ENCODE measurements at places on chromosomes 11 and 22. TPM values are rescaled to one million over a fixed set of nuclear protein-coding genes. Genes with fewer than 3 reads are reported as not detected.

DNA sequence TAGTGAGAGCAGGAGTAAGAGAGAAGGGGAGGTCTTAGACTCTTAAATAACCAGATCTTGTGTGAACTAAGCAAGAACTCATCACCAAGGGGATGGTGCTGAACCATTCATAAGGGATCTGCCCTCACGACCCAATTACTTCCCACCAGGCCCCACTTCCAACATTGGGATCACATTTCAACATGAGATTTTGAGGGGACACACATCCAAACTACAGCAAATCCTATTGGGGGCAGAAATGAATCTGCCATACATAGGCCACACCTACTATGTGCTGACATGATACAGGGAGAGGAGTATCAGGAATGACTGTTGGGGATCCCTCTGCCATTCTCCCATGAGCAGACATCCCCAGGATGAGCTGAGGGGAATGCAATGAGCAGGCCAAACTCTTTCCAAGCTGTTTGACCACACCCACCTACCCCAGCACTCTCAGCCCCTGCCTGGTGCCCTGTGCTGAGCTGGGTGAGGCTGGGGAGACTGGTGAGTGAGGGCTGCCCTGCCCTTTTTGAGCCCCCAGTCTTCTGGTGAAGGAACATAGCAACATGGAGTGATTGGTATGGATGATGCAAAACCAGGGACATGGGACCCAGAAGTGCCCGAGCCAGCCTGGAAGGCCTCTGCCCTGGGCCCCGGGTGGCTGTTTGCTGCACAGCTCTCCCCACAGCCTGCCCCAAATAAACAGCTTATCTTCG lies 1.2 kb upstream of the GTSE1 start:
- DNase-seq: peak; percentile 61

- DNase-seq: no peak
Measured at GRCh38 chr11:3781423-3781822, 15.9 kb downstream of the NUP98 start.

DNA sequence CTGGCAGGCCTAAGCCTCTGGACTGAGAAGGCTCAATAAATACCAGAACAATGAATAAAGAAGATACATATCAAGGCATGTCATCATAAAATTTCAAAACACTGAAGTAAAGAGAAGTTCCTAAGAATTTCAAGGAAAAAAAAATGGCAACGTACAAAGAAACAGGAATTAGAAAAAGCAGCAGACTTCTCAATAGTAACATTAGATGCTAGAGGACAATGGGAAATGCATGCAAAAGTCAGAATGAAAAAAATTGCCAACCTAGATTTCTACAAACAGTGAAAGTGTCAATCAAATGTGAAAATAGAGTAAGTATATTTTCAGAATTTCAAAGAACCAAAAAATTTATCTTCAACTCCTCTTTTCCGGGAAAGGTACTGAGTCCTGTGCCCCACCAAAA lies 125.0 kb downstream of the KCNC1 start:
- no peak for DNase-seq

The FIBP gene
- total RNA-seq: 91.0 TPM

DNA sequence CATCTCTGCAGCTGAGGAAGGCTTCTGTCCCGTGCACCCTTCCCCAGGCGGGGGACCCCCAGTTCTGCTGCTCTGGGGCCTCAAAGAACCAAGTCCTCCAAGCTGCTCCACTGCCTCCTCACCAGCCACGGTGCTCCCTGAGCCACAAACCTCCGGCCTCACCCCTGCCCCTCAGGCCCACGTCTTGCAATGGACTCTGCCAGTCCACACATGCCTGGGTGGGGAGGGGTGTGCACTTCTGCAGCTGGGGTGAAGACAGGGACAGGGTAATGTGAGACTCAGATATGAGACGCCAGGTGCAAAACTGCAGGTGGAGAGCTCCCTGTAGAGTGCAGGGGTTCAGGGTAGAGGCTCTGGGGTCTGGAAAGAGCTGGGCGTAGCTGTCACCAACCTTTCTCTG lies 3.2 kb upstream of the PTDSS2 start:
- DNase-seq: no peak

The EFCAB6 gene
- total RNA-seq: not detected

GRCh38 chr11:32466279-32466915 lies 31.1 kb upstream of the WT1 start:
- DNase-seq: no peak

DNA sequence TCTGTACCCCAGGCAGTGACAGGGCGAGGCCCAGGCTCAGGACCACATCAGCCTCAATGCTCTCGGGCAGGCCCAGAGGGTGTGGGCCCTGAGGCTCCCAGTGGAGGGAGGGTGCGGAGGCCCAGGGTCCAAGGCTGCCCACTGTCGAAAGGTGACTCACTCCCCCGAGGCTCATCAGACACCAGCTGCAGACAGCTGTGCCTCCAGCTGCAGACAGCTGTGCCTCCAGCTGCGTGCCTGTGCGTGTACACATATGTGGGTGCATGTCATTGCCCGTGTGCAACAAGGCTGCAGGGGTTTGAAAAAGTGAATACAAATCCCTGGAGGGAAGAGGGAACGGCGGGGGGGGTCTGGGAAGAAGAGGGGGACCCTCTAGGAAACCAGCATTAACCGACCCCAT lies 134.3 kb downstream of the BRD1 start:
- DNase-seq: no peak

DNA sequence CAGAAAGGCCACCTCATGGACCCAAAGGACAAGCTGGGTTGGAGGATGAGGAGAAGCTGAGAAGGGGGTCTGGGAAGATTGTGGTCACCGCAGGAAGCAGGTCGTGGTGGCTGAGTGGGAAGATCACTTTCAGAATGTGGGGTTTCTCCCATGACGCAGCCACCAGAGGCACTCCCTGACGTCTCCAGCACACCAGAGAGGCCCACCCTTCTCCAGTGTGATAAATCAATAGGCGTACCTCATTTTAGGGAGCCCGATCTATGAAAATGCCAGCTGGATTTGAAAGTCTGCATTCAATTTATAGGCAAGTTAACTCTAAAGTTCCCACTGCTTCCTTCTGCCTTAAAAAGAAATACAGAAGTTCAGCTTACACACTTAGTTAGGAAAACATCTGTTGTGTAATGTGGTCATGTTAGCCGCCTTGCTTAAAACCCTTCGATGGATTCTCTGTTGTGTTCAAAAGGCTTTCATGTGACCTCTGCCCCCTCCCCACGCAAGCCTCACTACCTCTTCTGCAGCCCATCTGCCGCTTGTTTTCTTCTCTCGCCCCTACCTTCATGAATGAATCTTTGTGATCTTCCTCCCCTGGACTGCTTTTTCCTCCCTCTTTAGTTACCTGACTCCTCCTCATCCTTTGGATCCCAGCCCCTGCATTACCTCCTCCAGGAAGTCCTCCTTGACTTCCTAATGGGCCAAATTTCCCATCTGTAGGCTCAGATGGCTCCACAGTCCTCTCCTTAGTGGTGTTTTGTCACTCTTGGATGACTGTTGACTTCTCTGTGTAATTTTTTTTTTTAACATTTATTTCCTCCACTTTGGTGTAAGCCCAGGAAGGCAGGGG lies 10.7 kb downstream of the TSPAN18 start:
- no peak for DNase-seq

The POU2AF3 gene
- total RNA-seq: 0.37 TPM

DNA sequence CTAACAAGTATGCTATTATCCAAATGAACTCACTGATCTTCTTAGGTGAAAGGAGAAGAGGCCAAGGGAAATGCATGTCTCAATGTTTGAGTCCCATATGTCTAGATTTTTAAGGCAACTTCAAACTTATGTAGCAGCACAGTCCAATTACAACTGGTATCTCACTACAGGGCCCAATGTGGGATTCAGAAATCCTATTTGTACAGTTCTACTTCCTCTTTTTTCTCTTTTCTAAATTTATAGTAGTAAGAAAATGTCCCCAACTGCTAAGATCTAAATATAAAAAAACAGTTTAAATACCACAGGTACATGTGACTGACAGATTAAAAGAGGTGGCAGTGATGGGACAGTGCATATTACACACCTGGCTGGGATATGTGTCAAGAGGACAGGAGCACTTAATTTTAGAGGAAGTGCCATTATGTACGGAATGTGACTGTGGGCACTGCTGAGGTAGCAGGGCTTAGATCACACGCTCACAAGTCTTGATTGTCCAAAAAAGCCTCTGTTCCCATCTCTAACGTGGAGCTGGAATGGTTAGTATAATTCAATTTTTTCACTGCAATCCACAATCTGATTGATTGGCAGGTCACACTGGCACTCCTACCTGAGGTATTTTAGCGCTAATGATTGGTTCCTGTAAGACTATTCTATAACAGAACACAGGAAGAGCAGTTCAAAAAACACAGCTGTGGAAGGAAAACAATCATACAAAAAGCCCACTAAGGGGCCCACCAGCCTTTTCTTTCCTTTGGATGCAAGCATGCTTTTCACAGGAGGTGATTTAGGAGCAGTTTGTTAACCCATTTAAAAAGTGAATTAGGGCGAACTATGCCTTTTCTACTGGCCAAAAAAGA lies 34.6 kb downstream of the APOL5 start:
- peak; percentile 40 for DNase-seq

DNA sequence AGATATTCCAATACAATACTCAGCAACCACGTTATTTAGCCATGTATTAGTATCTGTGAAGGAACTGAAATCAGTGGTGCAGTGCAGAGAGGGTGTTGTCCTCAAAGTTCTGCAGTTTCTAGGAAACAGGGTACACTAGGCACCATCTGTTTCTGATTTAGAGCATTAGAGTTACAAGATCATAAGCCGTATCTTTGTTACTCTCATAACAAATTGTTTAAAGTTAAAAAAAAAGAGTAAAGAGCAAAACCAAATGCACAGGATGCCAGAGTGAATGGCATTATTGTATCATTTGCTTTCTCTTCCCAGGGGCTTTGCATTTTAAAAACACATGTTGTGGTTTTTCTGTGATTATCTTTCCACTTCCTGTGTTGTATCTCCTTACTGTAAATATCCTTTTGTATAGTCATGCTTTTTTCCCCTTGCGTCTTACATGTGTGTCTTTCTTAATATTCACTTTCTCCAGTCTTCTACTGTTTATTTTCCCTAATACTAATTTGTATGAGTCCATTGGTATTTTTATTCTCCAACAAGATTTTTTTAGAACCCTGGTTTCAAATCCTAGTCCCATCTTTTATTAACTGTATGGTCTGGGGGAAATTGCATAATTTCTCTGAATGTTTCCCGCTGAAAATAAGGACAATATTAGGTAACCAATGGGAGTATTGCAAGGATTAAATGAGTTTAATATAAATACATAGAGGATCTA lies 15.2 kb upstream of the NUP160 start:
- peak; percentile 70 for DNase-seq

The GNAZ gene
- total RNA-seq: 0.83 TPM

DNA sequence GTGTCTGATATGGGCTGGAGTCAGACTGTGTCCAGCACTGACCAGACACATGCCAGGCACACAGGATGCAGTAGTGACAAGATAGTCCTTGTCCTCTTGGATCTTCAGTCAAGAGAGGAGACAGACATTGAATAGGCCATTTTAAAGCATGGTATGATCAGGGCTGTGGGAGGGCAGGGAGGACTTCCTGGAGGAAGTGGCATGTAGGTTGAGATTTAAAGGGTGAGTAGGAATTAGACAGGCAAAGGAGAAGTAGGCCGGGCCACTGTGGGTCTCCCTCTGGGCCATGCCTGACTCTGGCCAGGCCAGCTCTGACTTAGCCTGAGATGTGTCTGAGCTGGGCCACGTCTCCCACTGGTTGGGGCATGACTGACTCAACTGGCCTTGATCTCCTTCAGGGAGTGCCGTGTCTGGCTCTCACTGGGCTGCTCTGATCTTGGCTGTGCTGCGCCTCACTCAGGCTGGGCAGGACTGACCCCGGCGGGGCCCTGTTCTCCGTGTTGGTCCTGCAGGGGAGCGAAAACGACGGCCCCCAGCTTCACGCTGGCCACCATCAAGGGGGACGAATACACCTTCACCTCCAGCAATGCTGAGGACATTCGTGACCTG lies 71.2 kb downstream of the MYO7A start:
- no peak for DNase-seq

DNA sequence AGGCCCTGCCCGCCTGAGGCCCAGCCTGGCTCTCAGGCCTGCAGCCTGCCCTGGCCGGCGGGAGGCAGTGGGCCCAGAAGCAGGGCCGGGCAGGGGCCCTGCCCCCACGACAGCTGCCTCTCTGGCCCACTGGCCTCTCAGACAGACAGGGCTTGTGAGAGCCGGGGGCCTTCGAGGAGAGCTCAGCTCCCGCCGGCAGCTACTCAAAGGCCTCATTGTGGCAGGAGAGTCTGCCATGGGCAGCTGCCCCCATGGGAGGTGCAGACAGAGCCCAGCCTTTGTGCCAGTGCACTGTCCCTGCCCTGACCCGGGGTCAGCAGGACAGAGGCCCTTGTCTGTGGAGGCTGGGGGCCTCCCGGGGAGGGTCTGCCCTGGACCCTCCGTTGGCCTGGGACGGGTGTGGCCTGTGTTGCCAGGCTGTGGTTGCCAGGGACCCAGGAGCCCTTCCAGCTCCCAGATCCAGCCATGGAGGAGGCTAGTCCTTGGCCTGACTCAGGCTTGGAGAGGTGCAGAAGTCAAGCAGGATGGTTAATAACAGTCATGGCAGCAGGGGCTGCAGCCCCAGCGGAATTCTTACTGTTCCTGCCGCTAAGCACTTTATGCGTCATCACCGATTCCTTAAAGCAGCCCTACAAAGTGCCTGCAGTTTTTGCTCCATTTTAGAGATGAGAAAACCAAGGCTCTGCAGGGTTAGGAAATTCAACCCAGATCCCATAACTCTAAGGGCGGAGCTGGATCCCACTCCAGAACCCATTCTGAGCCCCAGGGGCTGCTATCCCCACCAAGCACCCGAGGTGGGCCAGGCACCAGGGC lies 12.5 kb downstream of the FLRT1 start:
- no peak for DNase-seq

The OR5B17 gene
- total RNA-seq: not detected

The OR5B3 gene
- total RNA-seq: not detected
